Epithelial cell of proximal tubule (primary cell): ENCODE measurements at places on chromosomes 1 and 21. TPM values are rescaled to one million over a fixed set of nuclear protein-coding genes. Genes with fewer than 3 reads are reported as not detected.

Gene CD1C
- not detected in 2 replicates for total RNA-seq

Gene CRYZ
- total RNA-seq, result 107 and 192 TPM in 2 replicates

Gene PIP5K1A
- total RNA-seq, result 62.1 and 68.9 TPM in 2 replicates

Gene PLXNA2
- 5.7 and 8.5 TPM in 2 replicates for total RNA-seq

Gene NMNAT2
- total RNA-seq, result 0.52 and 0.65 TPM in 2 replicates

Gene LCE1C
- total RNA-seq, result not detected in 2 replicates

Gene ACKR1
- total RNA-seq, result not detected in 2 replicates

Gene LIPI
- not detected in 2 replicates for total RNA-seq

Gene CFHR5
- total RNA-seq, result not detected in 2 replicates

Gene TSPAN1
- total RNA-seq, result 71.6 and 117 TPM in 2 replicates

Gene CR1
- not detected in 2 replicates for total RNA-seq

Gene VANGL2
- total RNA-seq, result 5.6 and 7.2 TPM in 2 replicates

Gene GBP2
- total RNA-seq, result 2.2 and 2.7 TPM in 2 replicates

Gene AMY2B
- 0.65 and 2.9 TPM in 2 replicates for total RNA-seq

Gene OPRD1
- total RNA-seq, result not detected in 2 replicates

Gene RYR2
- 0.58 and 0.63 TPM in 2 replicates for total RNA-seq

Gene IL19
- total RNA-seq, result not detected in 2 replicates

Gene AVPR1B
- not detected in 2 replicates for total RNA-seq

Gene CHIA
- not detected in 2 replicates for total RNA-seq

Gene SLFNL1
- total RNA-seq, result 0.07 TPM in 1 of 2 replicates, not detected in the other

Gene CNIH3
- 1.4 and 1.9 TPM in 2 replicates for total RNA-seq

Gene TFF3
- 0.29 and 1.0 TPM in 2 replicates for total RNA-seq

Gene IVL
- total RNA-seq, result 0.35 and 2.1 TPM in 2 replicates

Gene FMO2
- not detected in 2 replicates for total RNA-seq

Gene ORC1
- 13.0 and 30.1 TPM in 2 replicates for total RNA-seq

Gene OLIG2
- total RNA-seq, result not detected in 2 replicates

Gene NID1
- total RNA-seq, result 19.2 and 23.2 TPM in 2 replicates

Gene KMO
- 1.0 TPM in 1 of 2 replicates, not detected in the other for total RNA-seq

Gene KIF21B
- 12.0 and 13.3 TPM in 2 replicates for total RNA-seq

Gene RNF11
- 54.5 and 81.4 TPM in 2 replicates for total RNA-seq

Gene ADAMTSL4
- 0.80 and 7.3 TPM in 2 replicates for total RNA-seq

Gene TSPEAR
- not detected in 2 replicates for total RNA-seq

Gene CRNN
- total RNA-seq, result not detected in 2 replicates

Gene CFAP126
- total RNA-seq, result not detected in 2 replicates

Gene NLRP3
- total RNA-seq, result 7.4 and 8.5 TPM in 2 replicates

Gene RNF186
- total RNA-seq, result not detected in 2 replicates

Gene MROH7
- total RNA-seq, result not detected in 2 replicates

Gene TRPM2
- 0.52 and 1.7 TPM in 2 replicates for total RNA-seq

Gene SPATA1
- total RNA-seq, result 0.23 TPM in 1 of 2 replicates, not detected in the other

Gene AGT
- 0.07 and 3.2 TPM in 2 replicates for total RNA-seq

Gene YBEY
- total RNA-seq, result 7.0 and 10.9 TPM in 2 replicates

Gene ZNF684
- 3.9 and 4.8 TPM in 2 replicates for total RNA-seq

Gene TNFRSF14
- 2.7 and 5.8 TPM in 2 replicates for total RNA-seq

Gene BTBD19
- 0.29 and 2.8 TPM in 2 replicates for total RNA-seq

Gene DRAM2
- 46.4 and 53.2 TPM in 2 replicates for total RNA-seq

Gene FAF1
- total RNA-seq, result 52.2 and 54.1 TPM in 2 replicates

Gene IGSF3
- 19.6 and 21.4 TPM in 2 replicates for total RNA-seq

Gene VWA1
- 41.6 and 56.3 TPM in 2 replicates for total RNA-seq

Gene FMN2
- total RNA-seq, result 0.43 and 0.86 TPM in 2 replicates

Gene GNG12
- 67.1 and 95.4 TPM in 2 replicates for total RNA-seq
